Non-pigmented ciliary epithelial cell (primary cell): ENCODE measurements at places on chromosomes 3 and 15.

- no peak for DNase-seq
These were observed 5.8 kb downstream of the ACKR2 start for GRCh38 chr3:42814914-42815507.

DNA sequence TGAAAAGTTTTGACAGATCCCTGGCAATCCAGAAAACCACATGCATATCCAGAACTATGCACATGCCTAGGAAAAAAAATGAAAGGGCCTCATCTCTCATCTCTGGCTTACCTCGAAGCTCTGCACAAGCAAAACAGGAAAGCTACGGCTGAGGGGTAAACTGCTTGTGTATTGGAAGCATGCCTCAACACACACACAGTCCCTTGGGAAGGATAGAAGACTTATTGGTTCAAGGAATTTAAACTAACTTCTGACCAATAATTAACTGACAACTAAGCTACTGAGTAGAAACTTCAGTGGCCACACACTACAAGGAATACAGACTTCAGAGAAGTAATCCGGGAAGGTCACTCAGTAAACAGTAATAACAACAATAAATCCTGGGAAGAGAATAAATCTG lies 59.9 kb upstream of the POMGNT2 start:
- no peak for DNase-seq

GRCh38 chr3:128663151-128663550 lies 12.5 kb upstream of the RPN1 start:
- DNase-seq = no peak

- no peak for DNase-seq
These were observed 4.6 kb downstream of the THPO start for GRCh38 chr3:184373422-184373821.

- no peak for DNase-seq
These were observed 17.7 kb downstream of the MUC20 start for GRCh38 chr3:195738274-195739044.

- no peak for DNase-seq
These were observed 1095.1 kb downstream of the IGSF11 start for GRCh38 chr3:117939425-117940027.

DNA sequence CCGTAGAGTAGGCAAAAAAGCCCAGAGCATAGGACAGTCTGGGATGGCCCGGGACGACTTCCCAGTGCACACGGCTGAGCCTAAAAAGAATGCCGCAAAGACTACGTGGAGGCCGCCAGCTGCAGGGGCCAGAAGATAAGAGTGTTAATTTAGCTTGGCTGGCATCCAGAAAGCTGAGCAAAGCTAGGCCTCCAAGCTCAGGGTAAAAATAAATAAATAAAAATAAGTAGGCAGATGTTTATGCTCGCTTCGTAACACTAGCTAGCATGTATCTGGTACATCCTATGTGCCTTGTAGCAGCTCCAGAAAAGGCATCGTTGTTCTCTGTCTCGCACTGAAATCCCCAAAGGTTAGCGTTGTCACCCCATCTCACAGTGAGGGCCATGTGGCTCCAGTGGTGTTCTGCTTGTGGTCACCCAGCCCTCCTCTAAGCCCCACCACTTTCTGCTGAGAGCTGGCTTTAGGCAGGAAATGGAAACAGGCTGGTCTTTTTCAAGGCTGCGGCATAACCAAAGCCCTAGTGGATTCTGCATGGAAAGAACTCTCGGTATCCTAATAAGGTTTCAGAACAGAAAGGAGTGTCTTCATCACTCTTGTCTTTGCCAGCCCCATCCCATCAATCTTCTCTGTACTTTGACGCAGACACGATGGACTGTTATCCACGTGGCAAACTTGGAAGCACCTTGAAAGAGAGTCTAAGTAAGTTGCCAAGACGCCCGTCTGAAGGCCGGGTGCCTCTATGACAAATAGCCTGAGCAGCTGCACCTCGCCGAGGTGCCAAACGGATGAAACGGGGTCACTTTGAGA lies 58.1 kb upstream of the MEF2A start:
- no peak for DNase-seq

- DNase-seq = no peak
These were observed 96.0 kb downstream of the IQSEC1 start for GRCh38 chr3:12977117-12977808.

GRCh38 chr3:139561255-139561817 lies 21.8 kb upstream of the RBP1 start:
- DNase-seq = no peak

DNA sequence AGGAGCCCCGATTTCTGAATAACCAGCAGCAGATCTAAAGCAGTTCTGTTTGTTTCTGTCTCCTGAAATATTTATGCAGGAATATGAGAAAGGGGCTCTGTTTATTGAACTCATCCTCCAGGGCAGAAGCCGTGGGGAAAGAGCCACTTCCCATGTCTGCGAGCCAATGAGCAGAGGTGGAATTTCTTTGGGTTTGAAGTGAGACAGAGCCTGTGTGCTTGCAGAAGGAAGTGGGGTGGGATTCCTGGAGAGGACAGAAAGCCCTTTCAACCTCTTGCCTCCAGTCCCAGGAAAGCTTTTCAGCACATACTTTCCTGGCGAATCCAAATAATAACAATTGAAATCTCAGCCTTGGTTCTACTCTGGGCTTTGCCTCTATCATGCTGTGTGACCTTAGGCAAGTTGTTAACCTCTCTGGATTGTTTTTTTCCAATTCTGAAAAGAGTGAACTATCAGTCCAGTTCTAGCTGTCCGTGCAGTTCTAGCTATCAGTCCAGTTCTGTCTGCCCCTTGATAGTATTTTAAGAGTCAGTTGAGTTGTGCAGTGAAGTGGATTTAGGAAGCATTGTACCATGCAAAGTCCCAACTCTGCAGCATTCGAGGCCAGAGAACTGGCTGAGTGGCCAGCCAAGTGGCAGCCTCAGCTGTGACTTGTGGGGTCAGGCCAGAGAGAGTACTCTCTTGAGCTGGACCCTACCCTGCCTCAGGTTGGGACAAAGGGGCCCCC lies 15.9 kb downstream of the CORO2B start:
- DNase-seq = no peak

DNA sequence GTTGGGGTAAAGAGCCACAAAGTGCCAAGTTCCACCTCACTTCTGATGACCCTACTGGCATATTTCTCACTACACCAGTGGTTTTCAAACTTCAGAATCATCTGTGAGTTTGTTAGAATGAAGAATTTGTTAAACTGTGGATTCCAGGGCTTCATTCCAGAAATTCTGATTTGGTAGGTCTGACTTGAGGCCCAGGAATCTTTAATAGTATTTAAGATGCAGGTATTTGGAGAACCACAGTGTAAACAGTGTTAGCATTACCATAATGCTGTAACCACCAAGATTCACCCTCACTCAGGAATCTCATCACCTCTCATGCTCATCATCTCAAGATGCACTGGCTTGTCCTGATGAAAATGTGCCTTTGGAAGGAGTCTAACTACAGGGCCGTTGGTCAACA lies 6.0 kb downstream of the KCNMB3 start:
- DNase-seq = no peak

DNA sequence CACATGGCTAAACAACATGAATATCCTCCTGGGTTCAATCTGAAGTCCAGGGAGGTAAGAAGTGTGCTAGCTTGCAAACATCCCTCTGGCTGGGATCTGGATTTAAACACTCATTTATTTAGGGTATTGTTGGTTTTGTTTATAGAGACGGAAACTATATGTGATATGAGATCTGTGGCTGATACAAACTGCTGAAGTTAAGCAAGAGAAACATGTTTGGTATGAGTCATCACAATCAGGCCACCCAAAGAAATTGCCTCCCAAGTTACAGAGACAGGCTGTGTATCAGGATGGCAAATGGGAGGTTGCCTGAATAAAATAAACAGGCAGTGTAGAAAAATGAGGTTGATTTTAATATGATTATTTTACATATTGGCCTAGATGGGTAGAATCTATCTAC lies 562.1 kb downstream of the IGSF11 start:
- DNase-seq = no peak

DNA sequence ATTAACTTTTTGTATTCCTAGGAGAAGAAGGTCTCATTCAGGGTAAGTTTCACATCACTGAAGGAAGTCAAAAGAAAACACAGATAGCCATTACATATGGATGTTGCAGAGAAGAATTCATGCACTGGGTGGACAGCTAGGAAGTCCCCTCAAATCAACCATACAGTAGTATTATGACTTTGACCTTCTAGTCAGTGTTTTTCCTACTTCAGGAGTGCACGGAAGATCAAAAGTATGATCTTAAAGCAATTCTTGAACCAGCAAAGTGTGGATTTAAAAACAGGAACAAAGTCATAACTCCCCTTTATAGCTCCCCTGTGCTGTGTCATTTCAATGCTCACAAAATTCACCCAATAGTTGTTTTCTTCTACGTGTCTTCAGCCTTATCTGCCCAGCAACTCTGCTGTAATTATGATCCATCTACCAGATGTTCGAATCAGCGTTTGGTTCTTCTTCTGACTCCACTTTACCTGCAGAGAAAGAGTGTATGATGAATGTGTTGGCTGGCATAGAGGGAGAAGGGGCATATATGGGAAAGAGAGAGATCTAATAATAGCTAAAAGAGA lies 118.1 kb upstream of the MEIS2 start:
- DNase-seq = no peak

- DNase-seq = no peak
These were observed 38.4 kb downstream of the TMEM158 start for GRCh38 chr3:45187694-45188141.

- DNase-seq = no peak
These were observed 7.6 kb downstream of the DNAH1 start for GRCh38 chr3:52323526-52324295.

DNA sequence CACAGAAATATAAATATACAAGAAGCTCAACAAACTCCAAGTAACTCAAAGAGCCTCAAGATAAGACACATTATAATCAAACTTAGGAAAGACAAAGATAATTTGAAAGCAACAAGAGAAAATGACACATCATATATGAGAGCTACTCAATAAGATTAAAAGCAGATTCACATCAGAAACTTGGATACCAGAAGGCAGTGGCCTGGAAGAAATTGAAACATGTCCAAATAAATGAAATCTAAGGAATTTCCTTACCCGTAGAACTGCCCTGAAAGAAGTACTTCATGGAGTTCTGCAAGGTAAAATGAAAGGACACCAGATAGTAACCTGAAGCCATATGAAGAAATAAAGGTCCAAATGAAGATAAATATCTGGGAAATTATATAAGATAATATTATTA lies 113.9 kb downstream of the LSAMP start:
- no peak for DNase-seq

- DNase-seq = no peak
These were observed 61.2 kb downstream of the IQGAP1 start for GRCh38 chr15:90449206-90449735.

- no peak for DNase-seq
These were observed 13.2 kb upstream of the CNTN6 start for GRCh38 chr3:1079662-1080061.

- DNase-seq = no peak
These were observed 218.7 kb upstream of the ATP10A start for GRCh38 chr15:26081758-26082220.

DNA sequence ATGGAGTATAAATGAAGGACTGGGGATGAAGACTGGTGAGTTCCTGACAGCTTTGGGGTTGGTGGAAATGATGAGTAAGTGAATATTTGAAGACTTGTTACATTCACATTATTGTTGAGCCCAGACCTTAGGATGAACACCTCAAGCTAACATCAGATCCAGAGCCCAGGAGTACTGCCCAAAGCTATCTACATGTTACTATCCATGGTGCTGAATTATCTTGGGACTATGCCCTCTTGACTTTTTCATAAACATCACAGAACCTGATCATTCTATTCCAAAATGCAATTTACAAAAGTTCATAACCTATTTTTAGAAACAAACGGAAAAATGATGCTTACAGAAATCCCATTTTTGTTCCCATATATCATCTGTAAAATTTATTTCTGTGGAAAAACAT lies 613.3 kb downstream of the TUSC7 start:
- no peak for DNase-seq

GRCh38 chr3:185176750-185177359 lies 24.0 kb upstream of the C3orf70 start:
- no peak for DNase-seq

DNA sequence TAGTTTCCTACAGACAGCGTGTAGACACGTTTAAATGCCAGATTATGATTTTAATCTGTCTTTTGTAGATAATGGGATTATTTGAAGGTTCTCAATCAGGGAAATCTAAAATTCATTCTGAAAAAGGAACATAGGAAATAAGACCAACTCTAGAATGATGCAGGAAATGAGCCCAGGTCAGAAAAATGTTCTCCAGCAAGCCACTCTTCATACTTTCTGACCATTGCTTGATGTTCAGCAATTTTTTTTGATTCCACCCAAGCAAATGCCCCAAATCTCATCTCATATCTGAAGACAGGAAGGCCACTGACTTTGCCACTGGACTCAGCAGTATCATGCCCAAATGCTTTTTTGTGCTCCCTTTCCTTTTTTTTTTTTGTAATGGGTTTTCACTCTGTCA lies 373.4 kb downstream of the LPP start:
- DNase-seq = no peak

DNA sequence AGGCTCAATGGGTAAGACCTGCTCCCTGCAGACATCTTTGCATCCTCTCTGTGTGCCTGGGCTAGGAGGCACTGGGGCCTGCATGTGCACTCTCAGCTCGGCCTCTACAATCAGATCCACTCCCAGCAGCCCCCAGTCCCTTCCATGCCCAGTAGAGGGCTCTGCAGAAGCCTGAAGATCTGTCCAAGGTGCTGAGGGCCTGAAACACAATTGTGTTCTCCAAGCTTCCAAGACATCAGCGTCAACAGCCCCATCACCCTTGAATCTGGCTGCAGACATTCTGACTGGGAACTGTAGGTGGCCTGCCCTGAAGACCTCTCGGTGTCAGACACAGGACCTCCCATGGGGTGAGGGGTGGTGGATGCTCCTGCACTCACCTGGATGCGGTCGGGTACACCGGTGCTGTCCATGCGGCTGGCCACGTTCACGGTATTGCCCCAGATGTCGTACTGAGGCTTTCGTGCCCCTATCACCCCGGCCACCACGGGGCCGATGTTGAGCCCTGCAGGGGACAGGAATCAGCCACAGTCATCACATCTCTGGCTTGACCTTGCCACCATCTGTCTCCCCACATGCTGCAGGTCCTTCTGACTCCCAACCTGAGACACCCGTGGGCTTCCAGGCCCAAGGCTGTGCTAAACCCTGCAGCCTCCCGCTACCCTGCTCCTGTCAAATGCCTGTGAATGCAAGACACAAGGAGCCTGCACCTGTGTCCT lies 84.7 kb downstream of the SEC22A start:
- peak; percentile 37 for DNase-seq

- no peak for DNase-seq
These were observed 92.0 kb downstream of the ALCAM start for GRCh38 chr3:105458518-105459215.

- DNase-seq = no peak
These were observed 2.7 kb downstream of the GAP43 start for GRCh38 chr3:115626006-115626409.

GRCh38 chr3:30347679-30348216 lies 258.7 kb upstream of the TGFBR2 start:
- peak; percentile 83 for DNase-seq

GRCh38 chr15:29550834-29551465 lies 271.3 kb downstream of the TJP1 start:
- no peak for DNase-seq

DNA sequence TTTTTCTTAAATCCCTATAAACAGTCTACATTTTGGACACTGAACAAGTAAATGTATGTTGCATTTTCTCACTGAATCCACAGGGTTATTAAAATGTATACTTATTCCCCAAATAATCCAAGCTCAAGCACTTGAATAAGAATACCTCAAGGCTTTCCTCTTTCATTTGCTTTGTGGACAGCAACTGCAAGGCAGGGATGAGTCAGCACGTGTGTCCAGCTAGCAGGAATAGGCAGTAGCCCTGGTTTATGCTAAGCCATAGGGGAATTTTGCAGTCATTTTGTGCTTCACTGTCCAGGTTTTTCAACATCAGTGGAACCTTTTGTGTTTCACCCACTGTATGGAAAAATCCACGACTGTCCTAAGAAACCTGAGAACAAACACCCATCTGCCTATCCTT lies 96.7 kb upstream of the KCNMB2 start:
- DNase-seq = no peak
